HCT116 (cell line): ENCODE measurements at places on chromosomes 1 and 21. TPM values are rescaled to one million over a fixed set of nuclear protein-coding genes. Genes with fewer than 3 reads are reported as not detected.

Gene OPTC
- not detected for total RNA-seq

Gene TSPAN2
- total RNA-seq = 0.98 TPM

- peaks cover 36% of the 10 kb centered on the region for H3K36me3 ChIP-seq
- H3K4me3 ChIP-seq = no peak overlapping the region
- H3K4me1 ChIP-seq = peaks cover 17% of the 10 kb centered on the region
Observed at GRCh38 chr21:46284077-46284644, 1.2 kb downstream of the MCM3AP start.

DNA sequence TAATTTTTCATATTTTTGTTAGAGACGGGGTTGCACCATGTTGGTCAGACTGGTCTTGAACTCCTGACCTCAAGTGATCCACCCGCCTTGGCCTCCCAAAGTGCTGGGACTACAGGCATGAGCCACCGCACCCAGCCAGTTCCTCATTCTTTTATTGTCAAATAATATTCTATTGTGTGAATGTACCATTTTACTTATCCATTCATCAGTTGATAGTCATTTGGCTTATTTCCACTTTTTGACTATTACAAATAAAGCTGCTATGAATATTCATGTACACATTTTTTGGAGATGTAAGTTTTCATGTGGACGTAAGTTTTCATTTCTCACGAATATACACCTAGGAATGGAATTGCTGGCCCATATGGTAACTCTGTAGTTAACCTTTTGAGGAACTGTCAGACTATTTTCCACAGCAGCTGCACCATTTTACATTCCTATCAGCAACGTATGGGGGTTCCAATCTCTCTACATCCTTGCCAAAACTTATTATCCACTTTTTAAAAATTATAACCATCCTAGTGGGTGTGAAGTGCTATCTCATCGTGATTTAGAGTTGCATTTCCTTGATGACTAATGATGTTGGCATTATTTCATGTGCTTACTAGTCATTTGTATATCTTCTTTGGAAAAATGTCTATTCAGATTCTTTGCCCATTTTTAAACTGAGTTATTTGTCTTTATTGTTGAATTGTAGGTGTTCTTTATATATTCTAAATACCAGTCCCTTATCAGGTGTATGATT, 12.7 kb downstream of the PACC1 start:
- H3K27me3 ChIP-seq = no peaks in the 10 kb centered on the region
- H3K4me3 ChIP-seq = no peak overlapping the region
- H3K4me1 ChIP-seq = peaks cover 23% of the 10 kb centered on the region
- H3K36me3 ChIP-seq = peaks cover 30% of the 10 kb centered on the region
- H3K27ac ChIP-seq = peak overlapping the region; percentile 24; the same call in 1 of the 2 replicates
- DNase-seq = no peak

Gene TMEM79
- total RNA-seq = 6.3 TPM

DNA sequence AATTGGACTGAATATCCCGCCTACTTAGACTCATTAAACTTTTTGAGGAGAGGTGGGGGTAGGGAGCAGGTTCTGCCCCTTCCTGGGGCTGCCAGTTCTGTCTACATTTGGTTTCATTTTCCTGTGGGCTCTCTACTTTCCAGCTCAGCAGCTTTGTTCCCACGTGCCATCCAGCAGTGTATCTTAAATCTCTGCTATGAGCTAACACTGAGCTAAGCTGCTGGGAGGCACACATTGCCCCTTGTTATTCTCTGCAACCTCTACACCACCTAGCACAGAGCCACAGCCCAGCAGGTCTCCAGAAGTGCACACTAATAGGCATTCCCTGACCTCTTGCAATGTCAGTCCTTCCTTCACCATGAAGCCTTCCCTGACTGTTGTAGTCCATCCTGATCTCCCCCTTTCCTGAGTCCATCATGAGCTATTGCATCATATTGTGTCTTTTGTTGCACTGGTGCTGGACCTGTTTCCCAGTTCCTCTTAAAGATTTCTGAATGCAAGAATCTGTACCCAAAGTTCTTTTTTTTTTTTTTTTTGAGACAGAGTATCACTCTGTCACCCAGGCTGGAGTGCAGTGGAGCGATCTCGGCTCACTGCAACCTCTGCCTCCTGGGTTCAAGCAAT, 28.7 kb upstream of the NRDC start:
- no peaks in the 10 kb centered on the region for H3K4me1 ChIP-seq
- H3K27ac ChIP-seq = no peak overlapping the region
- H3K36me3 ChIP-seq = no peaks in the 10 kb centered on the region
- DNase-seq = no peak
- no peak overlapping the region for H3K4me3 ChIP-seq
